ENCODE measurements at places on chromosomes 7 and 10.

- DNase-seq: no peak
Measured at GRCh38 chr10:7953447-7953846, 101.0 kb upstream of the GATA3 start.

DNA sequence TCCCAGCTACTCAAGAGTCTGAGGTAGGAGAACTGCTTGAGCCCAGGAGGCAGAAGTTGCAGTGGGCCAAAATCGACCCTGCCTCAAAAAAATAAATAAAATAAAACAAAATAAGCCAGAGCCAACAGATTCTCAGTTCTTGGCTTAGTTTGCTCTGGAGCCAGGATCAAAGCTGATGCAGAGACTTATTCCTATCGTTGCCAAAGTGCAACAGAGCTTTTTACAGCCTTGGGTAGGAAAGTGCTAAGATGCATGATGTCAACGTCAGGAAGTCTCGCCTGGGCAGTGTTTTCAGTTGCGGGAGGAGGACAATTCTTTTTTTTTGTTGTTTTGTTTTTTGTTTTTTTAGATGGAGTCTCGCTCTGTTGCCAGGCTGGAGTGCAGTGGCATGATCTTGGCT, 43.8 kb upstream of the CYTH3 start:
- no peak for DNase-seq

DNA sequence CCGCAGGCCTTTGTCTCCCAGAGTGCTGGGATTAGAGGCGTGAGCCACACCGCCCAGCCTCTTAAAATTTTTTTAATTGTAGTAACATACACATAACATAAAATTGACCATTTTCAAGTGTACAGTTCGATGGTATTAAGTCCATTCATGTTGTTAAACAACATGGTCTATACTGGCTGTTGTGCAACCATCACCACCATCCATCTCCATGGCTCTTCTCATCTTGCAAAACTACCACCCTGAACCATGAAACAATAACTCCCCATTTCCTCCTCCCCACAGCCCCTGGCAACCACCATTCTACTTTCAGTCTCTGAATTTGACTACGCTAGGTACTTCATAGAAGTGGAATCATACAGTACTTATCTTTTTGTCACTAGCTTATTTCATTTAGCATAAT, 7.9 kb upstream of the ZFYVE27 start:
- no peak for DNase-seq

- no peak for DNase-seq
Measured at GRCh38 chr7:29360633-29361625, 166.4 kb downstream of the CHN2 start.

- DNase-seq: no peak
Measured at GRCh38 chr7:26910221-26910620, 45.8 kb upstream of the SKAP2 start.

DNA sequence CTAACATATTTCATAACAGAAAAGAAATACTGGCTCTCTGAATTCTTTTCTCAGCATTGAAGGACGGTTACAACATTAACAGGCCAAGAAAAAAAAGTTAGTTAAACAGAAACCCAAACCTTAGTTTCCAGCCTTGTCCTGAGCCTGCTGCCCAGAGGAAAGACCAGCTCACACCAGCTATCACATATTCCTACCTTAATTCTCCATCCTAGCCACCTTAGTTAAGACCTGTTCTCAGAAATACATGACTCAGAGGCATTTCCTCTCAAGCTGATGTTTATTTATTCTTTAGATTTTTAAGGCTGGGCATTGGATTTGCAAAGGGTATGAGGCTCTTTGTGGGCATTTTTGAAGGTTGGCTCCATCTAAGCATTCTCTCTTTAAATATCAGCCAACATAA, 34.3 kb upstream of the ADAM12 start:
- DNase-seq: no peak

DNA sequence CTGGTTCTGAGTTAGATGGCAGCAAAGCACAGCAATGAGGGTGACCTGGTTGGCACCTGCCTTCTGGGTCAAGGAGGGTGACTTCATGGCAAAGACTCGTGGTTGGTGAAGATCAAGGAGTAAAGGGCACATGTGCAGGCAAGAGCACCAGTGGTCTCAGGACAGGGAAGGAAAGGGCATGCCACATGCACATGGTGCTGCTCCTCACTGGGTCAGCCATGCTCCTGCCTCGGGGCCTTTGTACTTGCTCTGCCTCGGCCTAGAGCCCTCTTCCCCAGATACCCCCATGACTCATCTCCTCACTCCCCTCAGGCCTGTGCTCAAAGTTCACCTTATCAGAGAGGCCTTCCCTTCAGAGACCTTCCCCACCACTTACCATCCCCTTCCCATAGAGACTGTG, 106.7 kb upstream of the KDM7A start:
- DNase-seq: no peak

GRCh38 chr10:117409549-117410305, 34.5 kb upstream of the PDZD8 start:
- no peak for DNase-seq

DNA sequence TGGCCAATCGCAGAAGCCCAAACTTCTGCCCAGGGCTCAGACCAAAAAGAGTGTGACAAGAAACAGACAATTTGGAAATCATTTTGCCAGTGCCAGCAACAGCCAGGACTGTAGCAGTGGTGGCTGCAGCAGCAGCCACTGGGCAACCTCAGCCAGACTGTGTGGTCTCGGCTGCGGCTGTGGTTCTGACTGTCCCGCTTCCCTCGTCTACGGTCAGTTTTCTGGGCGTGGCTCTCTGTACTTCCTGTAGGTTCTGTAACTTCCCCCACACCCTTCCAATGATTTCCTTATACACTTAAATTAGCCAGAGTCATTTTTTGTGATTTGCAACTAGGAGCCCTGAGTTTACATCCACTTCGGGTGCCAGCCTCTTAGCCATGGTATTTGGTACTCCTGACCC, 39.9 kb downstream of the CYTH3 start:
- DNase-seq: no peak

- no peak for DNase-seq
Measured at GRCh38 chr10:71921324-71922027, 42.7 kb upstream of the CHST3 start.

GRCh38 chr10:11197266-11197712, 179.6 kb downstream of the CELF2 start:
- DNase-seq: no peak

- no peak for DNase-seq
Measured at GRCh38 chr10:103839519-103839871, 15.9 kb downstream of the SH3PXD2A start.

All from stimulated activated CD4-positive, alpha-beta T cell treated with anti-CD3 and anti-CD28 coated beads, Interleukin-15, amount 100 ng/mL, for 24 hours (primary cell).